GM12865 (cell line): ENCODE measurements at places on chromosomes 1 and 21.

DNA sequence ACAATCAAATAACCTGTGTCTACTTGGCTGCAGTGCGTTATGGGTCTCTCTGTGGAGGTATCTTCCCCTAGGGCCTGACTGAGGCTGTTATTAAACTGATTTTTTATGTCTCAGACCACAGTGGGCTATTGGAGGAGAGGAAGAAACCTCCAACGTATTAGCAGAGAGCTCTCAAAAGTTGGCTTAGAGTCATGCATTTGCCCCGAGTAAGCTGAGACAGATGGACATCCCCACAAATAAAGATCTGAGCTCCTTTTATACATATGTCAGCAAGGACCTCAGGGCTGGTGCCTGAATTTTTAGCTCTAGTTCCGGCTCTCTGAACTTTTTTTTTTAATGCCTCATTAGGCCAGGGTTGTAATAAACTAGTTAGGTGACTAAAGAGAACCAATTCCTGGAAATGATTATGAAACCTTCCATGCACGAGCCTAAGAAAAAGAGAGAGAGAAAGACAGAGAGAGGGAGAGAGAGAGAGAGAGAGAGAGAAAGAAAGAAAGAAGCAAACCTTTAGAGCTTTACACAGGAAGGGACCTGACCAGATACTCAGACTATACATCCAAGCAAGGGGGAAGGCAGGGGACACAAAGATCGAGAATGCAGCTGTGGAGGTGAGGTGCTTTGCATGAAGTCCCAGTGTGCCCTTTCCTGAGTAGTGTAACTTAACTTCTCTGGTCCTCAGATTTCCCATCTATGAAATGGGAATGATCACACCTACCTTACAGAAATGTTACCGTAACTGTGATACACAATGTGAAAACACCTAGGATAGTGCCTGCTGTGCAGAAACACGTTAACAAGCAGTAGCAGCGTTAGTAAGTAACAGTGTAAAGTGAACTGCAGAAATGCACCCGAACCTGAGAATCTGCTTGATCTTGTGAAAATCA, 8.4 kb upstream of the PIGR start:
- no peak for DNase-seq

DNA sequence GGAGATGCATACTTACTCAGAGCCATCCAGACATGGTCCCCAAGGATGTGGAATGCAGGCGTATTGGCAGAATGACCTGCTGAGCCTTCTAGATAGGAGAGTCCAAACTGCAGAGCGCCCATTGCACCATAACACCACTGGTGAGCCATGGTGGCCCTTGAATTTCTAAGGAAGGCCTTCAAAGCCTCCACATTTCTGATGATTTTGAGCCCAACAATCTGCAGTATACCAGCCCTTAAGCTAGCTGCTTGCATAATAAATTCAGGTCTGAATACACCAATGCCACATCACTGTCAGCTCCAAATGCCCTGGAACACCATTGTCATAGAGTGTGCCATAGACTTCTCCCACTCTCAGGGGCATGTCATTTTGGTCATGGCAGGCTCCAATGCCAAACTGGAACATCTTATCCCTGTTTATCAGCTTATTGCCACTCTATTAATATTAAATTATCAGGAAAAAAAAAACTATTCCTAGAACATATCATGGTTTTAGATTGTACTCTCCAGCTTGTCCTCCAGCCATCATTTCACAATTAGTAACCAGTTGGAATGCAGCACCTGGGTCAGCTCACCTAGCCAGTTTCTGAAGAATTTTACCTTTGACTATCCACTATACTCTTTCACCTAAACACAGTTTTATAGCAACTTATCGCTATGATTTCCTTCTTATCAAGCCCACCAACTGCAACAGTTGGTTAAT, 26.9 kb downstream of the NPHS2 start:
- DNase-seq = no peak

DNA sequence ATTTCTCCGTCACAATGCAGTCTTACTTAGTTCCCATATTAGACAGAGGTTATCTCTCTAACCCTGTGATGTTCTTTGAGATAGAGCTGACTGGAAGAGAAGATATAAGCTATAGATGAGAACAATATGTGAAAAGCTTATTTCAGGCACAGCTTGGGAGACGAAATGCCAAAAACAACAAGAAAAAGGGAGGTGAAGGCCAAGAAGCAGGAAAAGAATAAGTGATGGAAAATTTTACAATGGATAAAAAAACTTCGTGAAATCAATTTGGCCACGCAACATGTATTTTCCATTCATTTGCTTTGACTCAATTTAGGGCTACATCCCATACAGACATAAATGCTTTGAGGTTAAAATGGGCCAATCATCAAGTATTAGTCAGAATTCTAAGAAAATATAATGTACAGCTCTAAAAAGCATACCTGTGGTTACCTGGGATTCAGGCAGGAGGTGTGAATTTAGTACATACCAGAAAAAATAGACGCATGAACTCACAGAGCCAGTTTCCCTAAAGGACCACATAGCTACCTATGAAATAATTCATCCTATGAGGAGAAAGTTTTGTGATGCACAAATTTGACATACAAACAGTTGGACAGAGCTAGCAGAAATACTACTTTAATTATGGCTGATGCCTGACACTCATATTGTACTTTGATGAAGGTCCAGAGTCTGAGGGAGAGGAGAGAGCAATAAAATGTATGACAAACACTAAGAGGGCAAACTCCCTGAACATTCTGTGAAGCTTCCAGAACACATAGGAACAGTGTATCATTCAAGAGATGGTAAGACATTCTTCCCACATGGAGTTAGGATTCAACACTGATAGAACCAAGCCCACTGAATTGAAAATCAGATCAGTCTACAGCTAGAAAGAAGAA, 12.1 kb downstream of the RGS1 start:
- DNase-seq = no peak

DNA sequence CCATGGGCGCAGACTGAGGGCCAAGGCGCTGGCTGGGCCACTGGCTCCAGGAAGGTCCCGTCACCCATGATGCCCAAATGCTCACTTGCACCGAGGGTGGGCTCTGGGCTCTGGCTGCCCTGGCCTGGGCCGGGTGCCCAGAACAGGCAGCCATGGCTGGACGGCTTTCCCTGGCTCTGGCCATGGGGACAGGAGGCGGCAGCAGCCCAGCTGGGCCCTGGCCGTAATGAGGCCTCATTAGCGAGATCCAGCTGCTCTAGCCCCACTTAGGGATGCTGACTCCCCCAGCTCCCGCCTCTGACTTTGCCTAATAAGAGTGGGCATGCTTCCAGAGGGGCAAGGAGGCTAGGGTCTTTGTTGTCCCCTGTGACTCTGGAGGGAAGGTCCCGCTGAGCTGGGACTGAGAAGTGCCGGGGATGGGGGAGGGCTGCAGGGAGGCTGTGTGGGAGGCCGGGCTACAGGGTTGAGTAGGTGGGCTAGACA, 11.8 kb downstream of the SLC6A9 start:
- DNase-seq = no peak

- DNase-seq = no peak
These were observed 97.0 kb upstream of the GRIK3 start for GRCh38 chr1:37131281-37131680.

GRCh38 chr1:88350648-88351047, 333.4 kb upstream of the PKN2 start:
- DNase-seq = no peak

DNA sequence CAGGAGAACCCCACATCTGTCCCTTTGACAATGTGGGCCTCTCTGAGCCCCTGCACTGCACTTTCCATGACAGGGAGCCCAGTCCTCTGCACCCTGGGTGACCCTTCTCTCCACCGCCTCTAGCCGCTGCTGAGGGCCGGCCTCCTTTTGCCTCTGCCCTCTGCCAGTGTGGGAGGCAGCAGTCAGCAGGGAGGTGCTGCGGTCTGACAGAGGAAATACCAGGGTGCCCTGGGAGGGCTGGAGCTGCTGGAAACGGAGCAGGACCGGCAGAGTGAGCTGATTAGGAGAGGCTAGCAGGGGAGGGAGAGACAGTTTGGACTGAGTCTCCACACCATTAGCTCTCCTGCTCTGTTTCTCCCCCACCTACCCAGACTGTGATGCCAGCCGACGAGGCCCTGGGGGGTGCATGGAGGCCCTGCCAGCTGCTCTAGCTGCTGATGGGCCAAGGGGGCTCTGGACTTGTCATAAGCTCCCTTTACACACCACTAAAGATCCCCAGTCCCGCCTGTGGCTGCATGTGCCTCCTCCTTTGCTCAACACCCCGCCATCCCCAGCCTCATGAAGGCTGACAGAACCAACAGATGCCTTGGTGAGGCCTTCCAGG, 171.1 kb upstream of the KLHDC7A start:
- DNase-seq = no peak

DNA sequence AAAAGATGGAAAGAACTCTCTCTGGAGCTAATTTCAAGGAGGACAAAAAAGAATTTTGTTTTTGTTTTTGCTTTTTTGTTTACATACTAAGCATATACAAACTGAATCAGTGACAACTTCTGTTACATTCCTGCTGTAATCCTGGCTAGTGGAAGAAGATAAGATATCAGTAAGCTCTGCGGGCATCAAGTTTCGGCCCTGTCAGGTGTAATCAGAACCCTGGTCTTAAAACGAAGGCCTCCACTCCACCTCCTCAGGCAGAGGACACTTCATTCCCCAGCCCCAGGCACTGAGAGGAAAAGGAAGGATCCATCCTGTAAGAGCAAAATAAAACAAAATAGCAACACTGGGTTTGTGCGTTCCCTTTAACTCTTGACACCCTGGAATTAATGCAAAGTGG, 88.9 kb upstream of the ARHGAP29 start:
- no peak for DNase-seq

DNA sequence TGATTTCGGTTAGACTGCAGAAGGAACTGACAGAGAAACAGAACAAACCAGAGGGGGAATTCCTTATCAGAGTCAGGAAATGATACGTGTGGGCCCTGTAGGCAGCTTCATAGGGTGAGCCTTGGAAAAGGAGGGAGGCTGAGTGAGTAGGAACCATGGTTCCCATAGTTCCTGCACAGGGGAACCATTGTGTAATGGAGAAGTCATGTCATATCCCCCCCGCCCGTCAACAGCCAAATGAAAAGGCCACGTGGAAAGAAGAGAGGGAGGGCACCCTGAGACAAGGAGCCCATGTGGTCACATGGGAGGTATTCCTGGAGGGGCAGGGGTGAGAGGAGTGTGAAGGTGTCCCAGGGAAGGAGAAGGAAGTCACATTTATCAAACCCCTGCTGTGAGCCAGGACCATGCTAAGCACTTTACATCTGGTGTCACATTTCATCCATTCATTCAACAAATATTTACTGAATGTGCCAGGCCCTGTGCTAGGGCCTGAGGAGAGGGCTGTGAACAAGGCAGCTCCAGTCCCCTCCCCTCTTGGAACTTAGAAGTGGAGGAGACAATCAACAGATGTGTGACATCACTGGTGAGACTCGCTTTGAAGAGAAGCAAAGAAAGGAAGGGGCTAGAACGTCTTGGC, 15.7 kb upstream of the FGR start:
- DNase-seq = no peak

GRCh38 chr1:39275836-39276507, 71.5 kb downstream of the MACF1 start:
- no peak for DNase-seq

DNA sequence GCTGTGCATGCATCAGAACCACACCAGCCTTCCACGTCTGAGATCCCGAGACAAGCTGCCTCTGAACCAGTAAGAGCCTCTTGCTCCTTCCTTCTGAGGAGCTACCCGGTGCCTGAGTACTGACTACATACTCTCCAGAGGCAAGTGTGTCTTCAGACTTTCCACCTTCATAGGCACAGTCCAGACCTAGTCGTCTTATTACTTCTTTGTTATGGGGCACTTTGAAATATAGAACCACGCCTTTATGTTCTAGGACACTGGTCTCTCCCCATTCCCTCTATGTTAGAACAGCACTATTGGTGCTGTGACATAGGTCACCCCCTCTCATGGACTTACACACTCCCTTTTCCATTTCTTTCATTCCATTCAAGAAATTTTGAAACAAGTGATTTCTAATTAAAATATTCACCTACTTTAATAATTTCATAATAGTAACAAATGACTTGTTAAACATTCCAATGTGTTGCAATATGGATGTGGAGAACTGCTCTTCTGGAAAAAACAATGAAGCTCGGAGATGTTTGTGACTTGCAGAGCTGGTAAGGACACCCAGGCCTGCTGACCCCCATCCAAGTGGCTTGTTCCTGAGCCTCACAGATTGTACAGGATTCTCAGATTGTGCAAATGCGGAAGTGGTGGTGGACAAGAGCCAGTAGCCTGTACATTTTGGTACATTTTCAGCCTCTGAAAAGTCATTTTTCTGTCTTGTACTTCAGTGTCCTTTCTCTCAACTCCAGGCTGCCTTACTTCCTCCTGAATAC, 76.1 kb upstream of the SIPA1L2 start:
- no peak for DNase-seq

DNA sequence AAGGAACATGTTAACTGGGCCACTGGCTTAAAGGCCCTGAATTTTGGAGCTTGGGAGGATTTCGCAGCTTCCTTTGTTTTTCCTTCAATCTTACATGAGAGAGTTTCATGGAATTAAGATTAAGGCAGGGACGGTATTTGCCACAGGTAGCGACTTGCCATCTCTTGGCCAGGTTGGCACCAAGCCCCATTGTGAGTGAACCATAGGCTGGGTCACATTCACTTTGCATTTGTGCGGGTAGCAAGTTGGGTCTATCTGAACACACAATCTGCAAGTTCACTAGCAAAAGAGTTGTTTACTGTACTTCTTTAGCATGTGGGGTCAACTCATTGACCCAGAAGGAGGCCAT, 106.2 kb upstream of the ATP1A1 start:
- no peak for DNase-seq

DNA sequence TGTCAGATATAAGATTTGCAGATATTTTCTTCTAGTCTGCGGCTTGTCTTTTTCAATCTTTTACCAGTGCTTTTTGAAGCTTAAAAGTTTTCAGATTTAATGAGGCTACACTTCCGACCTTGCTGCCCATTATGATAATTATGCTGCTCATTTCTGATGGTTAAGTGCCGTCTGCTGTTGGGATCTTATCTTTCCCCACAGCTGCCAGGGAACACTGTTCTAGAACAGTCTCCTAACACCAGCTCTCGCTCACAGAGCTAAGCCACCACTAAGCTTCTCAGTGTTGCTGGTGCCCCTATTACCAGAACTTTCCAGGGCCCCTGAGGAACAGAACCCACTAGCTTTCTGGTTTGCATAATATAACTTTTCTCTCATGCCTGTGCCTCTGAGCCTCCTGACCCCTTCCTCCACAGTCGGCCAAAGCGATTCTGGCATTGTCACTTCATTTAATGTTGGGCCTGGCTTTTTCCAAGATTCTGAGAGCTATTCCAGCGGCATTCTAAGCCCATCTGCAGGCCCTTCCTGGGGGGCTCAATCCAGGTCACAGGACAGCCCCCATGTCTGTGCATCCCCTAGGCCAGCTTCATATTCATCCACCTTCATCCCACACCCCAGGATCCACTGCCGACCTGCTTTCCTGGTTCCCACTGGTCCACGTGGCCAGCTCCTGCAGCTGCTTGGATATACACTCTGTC, 237.0 kb downstream of the PTPRU start:
- DNase-seq = no peak

- DNase-seq = no peak
These were observed 2.8 kb downstream of the FAM43B start for GRCh38 chr1:20555025-20555757.

GRCh38 chr21:43794311-43794710, 4.9 kb downstream of the RRP1 start:
- DNase-seq = no peak

- DNase-seq = peak; percentile 41
These were observed 83.3 kb downstream of the LACTBL1 start for GRCh38 chr1:22889213-22889827.
